ENCODE measurements at places on chromosomes 1 and 21.

- DNase-seq, result no peak
Measured at GRCh38 chr21:38869196-38869595, 63.5 kb downstream of the ETS2 start.

GRCh38 chr1:27446496-27447020 is 43.4 kb downstream of the WASF2 start:
- DNase-seq, result no peak

- DNase-seq, result no peak
Measured at GRCh38 chr1:150994248-150994647, 12.2 kb downstream of the ANXA9 start.

DNA sequence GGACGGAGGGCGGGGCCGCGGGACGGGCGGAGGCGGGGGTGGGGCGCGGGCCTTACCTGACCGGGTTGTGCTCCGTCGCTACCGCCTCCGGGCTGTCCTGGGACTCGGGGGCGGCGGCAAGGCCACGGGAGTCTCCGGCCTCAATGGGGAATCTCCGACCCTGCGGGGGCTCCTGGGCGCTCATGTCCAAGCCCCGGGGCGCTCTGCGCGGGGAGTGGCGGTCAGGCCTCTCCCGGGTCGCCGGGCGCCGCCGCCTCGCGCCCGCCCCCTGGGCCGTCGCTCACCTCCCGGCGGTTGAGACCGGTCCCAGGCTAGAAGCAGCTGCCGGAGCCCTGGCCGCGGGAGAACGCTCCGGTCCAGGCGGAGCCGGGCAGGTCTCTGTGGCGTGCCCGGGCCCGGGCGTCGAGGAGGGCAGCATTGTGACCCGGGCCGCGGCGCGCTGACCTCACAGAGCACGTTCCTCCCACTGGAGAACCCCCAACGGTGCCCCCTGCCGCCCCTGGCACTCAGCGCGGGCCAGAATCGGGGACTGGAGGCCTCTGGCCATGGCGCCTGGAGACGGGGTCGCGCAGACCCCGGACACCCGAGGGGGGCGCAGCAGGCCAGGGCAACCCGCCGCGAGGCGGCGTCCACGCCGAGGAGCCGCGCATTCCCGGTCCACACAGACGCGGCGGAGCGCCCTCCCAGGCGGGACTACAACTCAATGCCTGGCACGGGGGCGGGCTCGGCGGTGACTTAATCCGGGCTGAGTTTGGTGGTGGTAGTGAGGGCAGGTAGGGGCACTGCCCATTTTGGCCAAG is 411 bp downstream of the FAM229A start:
- no peak for DNase-seq

GRCh38 chr1:58896246-58897183 is 112.7 kb upstream of the JUN start:
- no peak for DNase-seq

GRCh38 chr1:179206812-179207211 is 22.7 kb downstream of the ABL2 start:
- DNase-seq, result no peak

DNA sequence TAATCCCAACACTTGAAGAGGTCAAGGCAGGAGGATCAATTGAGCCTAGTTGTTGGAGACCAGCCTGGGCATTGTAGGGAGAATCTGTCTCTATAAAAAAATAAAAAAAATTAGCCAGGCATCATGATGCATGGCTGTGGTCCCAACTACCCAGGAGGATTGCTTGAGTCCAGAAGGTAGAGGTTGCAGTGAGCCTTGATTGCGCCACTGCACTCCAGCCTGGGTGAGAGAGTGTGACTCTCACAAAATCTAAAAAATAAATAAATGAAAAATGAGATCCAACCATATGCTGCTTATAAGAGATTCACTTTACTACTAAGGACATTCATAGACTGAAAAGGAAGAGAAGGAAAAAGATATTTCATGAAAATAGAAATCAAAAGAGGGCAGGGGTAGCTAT is 47.1 kb upstream of the HP1BP3 start:
- DNase-seq, result no peak

- DNase-seq, result peak; percentile 18
Measured at GRCh38 chr1:86156566-86157455, at the start of gene COL24A1. TSS of gene COL24A1 (minus strand) at chr1:86156772. CDS start at chr1:86156396, 376 bp downstream.

GRCh38 chr21:44576025-44576420 is 2.5 kb downstream of the KRTAP10-4 start:
- no peak for DNase-seq

- no peak for DNase-seq
Measured at GRCh38 chr1:57281324-57281723, 142.5 kb downstream of the DAB1 start.

DNA sequence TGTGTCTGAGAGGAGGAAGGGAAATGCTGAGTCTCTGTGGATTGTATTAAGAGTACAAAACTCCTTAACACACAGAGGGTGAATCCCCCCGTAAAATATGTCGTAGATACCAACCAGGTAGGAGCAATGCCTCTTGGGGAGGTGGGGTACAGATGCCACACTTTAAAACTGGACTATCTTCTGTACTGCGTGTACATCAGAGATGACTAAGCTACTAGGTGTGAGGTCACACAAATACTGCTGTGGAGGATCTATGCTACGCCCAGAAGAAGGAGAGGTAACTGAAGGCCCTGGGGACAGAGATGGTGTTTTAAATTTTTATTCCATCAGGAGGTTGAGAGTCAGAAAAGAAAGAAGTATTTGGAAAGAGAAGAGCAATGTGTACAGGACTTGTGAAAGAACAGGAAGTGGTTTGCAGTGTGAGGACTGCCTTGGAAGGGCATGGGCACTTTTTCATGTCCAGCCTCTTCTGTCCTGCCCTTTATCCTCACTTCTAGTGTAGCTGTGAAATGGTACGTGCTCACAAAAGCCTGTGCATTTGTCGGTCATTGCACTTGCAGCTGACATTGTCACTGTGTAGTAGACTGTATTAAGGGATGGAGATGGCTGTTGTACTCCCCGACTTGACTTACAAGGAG is 287.8 kb upstream of the CHRM3 start:
- DNase-seq, result no peak

- DNase-seq, result no peak
Measured at GRCh38 chr1:87218618-87219017, 110.1 kb upstream of the LMO4 start.

GRCh38 chr1:156262461-156263287 is 14.8 kb upstream of the PAQR6 start:
- DNase-seq, result no peak

DNA sequence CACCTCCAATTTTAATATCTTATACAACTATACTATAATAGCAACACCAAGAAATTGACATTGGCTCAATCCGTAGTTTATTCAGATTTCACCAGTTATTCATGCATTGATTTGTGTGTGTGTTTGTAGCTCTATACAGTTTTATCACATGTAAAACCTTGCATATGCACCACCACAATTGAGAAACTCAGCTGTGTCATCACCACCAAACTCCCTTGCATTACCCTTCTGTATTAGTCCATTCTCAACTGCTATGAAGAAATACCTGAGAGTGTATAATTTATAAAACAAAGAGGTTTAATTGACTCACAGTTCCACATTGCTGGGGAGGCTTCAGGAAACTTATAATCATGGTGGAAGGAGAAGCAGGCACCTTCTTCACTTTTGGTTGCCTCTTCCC is 162.1 kb downstream of the PATJ start:
- no peak for DNase-seq
